Kasumi-1 (cell line): ENCODE measurements at places on chromosomes 7 and 10.

GRCh38 chr7:45146531-45147379 lies 10.8 kb upstream of the RAMP3 start:
- no peak for DNase-seq

- peak; percentile 65 for DNase-seq
Measured at GRCh38 chr10:30059209-30060107, at the start of gene JCAD. Gene JCAD (minus strand): TSS chr10:30059586. CDS start chr10:30047812, 11,774 bp downstream.

DNA sequence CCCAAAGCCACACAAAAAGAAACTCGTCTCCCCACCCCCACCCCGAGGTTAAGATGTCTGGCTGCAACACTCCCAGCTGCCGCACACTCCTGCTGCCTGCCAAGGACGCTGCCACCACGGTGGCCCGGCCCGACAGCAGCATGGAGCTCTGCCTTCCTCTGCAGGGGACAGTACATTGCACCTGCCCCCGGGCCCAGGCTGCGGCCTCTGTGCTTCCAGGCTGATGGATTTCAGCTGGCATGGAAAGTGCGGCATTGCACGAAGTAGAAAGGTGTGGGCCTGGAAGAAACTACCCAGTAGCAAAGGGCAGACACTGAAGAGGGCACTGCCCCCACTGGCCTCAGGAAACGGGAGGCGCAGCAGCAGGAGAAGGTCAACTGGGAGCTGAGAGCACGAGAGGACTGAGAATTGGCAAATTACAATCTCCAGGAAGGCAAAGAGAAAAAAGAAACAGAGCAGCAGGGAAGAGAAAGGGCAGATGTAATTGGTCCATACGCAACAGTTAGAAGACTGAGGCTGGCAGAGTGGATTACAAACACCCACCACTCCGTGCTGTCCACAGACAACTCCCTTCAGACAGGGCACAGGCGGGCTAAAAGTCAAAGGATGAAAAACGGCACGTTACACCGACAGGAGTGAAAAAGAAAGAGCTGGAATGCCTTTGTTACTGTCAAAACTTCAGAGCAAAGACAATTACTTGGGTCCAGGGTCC lies 117.1 kb upstream of the DIP2C start:
- DNase-seq = no peak

GRCh38 chr7:104758504-104758903 lies 255.5 kb upstream of the KMT2E start:
- DNase-seq = no peak

DNA sequence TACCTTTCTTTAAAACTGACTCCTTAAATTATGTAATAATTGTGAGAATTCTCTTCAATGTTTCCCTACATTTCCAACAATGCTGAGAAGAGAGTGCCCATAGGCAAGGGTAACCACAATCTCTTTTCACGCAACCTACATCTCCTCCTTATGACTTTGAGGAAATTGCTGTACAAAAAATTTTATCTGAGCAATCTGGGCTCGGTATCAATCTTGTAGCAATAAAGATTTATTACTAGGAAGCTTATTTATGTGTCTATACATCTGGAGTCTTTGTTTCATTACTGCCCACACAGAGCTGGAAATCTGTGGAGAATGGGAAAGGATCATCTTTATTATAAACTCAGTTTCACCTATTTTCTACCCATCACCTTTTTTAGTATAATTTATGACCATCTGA lies 913.8 kb upstream of the SORCS1 start:
- DNase-seq = no peak

DNA sequence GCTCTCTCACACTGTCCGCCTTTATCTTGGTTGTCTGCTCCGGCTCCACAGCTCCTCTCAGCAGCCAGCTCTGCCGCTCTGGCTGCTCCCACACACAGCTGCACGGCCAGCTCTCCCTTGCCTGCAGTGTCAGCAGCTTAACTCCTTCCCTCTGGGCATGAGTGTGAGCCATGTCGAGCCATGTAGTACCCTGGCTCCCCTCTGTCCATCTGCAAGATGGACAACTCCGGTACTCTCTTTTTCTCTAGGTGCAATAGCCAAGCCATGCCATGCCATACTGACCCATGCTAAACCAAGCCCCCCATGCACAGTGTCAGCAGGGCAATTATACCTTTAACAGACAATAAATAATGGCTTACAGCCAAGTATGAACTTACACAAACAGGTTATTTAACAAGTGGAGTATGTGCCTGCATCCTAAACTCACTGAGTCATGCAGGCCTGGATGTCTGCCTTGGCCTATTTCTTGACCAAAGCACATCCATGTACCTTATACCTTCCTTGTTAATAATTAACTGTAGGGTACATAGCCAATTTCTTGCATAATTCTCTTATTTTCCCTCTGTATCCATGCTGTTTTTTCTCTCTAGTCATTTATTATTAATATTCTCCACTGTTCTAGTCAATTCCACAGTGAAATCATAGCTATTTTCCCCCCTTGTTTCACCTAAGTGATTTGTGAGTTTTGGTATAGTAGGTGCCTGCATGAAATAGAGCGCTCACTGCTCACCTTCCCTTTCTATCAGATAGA lies 170.9 kb downstream of the CDK14 start:
- DNase-seq = no peak

- no peak for DNase-seq
Measured at GRCh38 chr10:22253580-22253882, 35.7 kb upstream of the EBLN1 start.

DNA sequence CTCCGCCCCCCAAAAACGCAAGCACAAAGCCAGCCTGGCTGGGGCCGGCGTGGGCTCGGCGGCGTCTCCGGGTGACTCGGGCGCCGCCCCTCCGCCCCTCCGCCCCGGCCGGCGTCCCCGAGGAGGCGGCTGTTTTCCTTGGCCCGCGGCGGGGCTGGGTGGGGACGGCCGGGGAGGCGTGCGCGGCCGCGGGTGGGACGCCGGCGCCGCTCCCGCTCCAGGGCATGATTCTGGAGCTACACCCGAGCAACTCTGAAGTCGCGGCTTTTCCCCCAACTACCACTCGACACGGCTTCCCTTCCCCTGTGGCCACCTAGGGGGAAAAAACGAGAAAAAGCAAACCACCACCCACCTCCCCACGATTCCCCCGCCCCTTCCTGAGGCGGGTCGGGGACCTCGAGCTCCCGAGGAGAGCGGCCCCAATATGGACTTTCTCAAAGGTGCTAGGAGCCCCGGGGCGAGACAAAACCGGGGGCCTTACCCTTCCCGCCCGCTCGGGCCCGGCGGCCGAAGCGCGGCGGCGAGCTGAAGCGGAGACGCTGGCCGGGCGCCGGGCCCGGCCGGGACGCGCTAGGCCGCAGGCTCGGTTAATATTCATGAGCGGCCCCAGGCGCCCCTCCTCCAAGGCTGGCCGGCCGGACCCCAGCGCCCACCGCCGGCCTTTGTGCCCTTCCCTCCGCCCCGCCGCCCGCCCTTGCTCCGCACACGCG lies 856 bp downstream of the ARHGAP21 start:
- peak; percentile 75 for DNase-seq

DNA sequence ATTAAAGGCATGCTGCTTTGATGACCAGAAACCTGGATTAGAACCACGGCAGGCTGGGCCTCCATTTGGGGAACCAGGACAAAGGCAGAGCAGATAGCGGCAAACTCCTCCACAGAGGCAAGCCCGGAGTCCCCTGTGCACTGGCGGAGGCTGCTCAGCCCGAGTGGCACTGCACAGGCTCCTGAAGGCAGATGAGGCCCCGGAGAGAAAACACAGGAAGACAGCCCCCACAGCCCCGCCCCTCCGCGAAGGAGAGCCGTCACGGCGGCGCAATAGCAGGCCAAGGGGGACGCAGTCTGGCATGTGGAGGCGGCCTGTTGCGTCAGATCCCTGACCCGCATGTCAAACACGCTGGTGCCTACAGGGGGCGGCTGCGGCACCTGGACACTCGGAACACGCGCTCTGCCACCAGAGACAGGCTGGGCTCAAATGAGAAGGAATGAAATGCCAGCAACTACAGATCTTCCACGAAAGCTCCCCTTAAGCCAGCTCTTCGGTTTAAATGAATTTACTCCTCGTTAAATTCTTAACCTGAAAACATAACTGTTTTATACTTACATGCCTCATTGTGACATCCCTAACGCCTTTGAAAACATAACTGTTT lies 128.5 kb downstream of the MAD1L1 start:
- DNase-seq = peak; percentile 69

GRCh38 chr7:52257890-52258289 lies 777.5 kb upstream of the POM121L12 start:
- DNase-seq = no peak

GRCh38 chr7:45682358-45682735 lies 108.2 kb downstream of the ADCY1 start:
- no peak for DNase-seq

DNA sequence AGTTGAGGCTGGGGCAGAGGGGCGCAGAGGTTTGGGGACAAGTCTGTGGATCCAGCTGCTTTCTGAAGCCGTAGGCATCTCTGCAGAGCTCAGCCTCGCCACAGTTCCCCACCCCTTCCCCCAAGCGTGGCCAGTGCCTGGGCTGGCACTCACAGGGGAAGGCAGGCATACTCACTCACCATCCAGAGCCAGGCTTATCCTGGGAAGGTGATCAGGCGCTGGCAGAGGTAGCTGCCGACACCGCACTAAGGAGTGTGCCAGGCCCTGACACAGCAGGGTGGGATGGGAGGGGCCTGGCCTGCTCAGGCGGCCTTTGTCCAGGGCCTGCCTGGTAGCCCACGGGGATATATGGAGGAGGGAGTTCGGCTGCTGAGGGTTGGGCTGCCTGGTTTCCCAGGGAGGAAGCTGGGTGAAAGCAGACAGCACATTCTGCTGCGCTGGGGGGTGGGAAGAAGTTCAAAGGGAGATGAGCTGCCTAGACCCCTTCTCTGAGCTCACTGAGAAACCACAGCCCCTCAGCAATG lies 15.9 kb downstream of the VSIR start:
- DNase-seq = no peak

GRCh38 chr10:127154831-127155620 lies 41.4 kb downstream of the INSYN2A start:
- no peak for DNase-seq

GRCh38 chr7:73520673-73521635 lies 1.1 kb downstream of the BAZ1B start:
- peak; percentile 32 for DNase-seq

GRCh38 chr10:28906415-28906814 lies 229.1 kb downstream of the BAMBI start:
- no peak for DNase-seq

DNA sequence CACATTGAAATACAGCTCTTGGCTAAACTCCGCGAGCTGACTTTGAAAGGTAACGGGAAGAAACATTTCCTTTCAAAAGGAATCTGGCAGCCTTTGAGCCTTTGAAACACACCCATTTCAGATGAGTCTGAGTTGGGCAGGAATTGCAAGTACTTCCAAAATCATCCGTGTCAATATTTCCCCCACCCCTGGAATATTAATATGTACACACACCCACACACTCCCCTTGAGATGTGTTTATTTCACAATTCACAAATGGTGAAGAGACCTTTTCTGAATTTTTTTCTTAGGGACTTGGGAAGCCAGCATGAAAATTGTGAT lies 438.7 kb upstream of the NRP1 start:
- DNase-seq = no peak

DNA sequence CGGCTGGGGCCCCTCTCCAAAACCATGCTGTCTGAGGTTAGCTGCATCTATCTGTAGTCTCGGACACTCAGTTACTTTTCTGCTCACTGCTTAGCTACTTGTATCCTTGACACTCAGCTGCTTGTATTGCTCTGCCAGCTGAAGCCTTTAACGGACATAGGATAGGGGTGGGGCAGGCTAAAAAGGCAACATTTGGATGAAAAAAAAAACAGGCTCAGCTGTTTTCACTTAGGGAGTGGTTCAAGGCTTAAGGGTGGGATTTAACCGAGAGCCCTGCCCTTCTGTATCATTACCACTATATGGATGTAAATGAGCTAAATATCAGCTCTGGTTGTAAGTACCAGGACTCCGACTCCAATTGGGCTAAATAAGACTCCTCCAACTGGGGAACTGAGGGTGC lies 28.6 kb downstream of the LSMEM1 start:
- no peak for DNase-seq

DNA sequence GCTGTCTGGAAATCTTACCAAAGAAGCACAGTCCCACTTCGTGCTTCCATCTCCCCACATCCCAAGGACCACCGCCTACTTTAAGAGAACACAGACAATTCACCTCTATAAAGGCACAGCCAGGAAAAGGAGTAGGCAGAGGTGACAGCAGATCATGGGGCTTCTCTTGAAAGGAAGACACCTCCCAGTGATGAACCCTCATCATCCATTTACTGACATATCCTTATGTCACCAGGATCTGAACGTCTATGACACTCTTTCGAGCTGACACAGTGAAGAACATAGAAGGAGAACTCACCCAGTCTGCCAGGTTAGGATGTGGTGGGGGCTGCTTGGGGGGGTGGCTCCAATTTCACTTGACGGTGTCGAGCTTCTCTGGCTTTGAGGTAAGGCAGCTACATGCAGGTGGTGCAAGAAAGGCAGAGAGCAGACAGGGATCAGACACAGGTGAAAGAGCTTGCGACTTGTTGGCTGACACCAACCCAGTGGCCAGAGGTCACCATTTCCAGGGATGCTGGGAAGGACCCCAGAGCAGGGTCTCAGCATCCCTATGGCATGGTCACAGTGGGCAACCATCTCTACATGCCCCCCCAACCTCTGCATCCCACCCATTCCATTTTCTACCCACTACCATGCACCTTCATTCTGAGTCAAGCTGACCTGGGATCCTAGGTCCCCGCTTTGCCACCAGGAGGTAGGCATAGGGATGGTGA lies 67.5 kb downstream of the PRPF18 start:
- no peak for DNase-seq

- no peak for DNase-seq
Measured at GRCh38 chr10:124328477-124329220, 90.1 kb downstream of the OAT start.

DNA sequence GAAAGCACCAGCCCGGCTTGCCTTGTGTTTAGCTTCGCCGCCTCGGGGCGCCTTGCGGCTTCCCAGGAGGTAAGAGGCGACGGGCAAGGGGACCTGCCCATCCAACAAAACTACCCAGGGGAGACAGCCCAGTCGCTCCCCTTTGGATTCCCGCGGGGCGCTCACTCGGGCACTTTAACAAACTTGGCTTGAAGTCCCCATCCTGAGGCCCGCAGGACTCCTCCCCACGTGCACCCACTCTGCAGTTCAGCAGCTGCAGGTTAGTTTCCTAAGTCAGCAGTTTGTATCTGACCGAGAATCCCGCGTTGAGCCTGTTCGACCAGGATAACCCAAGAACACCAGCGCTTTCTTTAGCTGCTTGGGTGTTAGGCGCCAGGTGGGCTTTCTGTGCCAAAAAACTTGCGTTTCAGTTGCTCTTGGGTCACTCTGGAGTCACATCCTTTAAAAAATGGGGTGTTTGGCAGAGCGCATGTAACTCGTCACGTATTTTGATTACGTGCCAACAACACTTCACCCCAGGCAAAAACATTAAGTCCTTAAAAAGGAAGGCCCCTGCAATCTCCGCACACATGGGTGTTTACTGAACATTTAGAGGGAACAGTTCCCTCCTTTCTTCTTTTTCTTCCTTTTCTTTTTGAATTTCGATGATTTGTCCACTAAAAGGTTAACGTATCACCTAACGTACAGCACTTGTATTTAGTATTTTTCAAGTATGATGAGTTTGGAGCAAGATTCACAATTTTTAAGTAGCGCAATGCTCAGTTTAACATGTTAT lies 876 bp downstream of the DNAH11 start:
- DNase-seq = no peak

GRCh38 chr7:12756821-12757220 lies 69.4 kb downstream of the ARL4A start:
- DNase-seq = no peak
